ENCODE measurements at places on chromosomes 7 and 10.
A peak's percentile ranks its signal among the peaks of the same experiment; 100 is the strongest.

- DNase-seq, result no peak
Measured at GRCh38 chr7:69684369-69685292, 86.4 kb downstream of the AUTS2 start.

GRCh38 chr7:43137811-43138210 lies 25.4 kb downstream of the HECW1 start:
- DNase-seq, result no peak

DNA sequence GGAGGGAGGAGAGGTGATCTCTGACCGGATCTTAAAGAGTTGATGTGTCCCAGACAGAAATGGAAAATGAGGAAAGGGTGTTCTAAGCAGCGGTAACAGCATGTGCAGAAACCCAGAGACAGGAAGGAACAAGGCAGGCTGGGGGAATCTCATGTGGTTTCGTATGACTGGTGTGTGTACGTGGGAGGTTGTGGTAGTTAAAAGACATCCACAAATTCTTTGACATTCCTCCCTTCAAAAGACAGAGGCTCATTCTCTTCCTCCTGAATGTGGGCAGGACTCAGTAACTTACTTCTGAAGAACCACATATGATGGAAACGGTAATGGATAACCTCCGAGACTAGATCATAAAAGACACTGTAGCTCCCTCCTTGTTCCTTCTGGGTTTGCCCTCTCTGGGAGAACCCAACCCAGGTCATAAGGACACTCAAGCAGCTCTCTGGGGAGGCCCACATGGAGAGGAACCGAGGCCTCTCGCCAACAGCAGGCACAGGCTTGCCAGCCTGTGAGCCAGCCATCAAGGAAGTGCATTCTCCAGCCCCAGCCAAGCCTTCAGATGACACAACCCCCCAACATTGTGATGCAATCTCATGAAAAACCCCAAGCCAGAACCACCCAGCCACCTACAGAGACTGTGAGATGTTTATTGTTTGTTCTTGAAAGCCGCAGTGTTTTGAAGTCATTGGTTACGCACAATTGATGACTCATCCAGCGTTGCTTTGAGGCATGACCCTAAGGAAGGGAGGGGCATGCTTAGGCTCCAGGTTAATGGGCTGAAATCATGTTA lies 116.0 kb downstream of the SLIT1 start:
- DNase-seq, result peak; percentile 57

- DNase-seq, result no peak
Measured at GRCh38 chr7:91263384-91264045, 718 bp upstream of the FZD1 start.

GRCh38 chr7:155226261-155227003 lies 71.2 kb upstream of the INSIG1 start:
- no peak for DNase-seq

DNA sequence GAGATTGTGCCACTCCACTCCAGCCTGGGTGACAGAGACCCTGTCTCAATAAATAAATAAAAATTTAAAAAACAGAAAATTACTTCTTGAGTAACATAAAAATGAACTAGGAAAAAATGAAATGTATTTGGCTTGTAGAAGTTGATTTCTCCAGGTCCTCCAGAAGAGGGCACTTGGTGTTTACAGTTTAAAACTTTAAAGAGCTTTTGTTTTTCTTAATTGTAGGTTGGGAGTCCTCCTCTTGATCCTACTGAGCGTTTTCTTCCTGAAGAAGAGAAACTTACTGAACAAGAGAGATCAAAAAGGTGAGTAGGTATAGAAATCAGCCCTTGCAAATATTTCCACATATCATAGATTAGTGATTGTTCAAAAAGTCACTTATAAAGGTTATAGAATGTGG lies 16.2 kb downstream of the KIFBP start:
- no peak for DNase-seq

- DNase-seq, result peak; percentile 79
Measured at GRCh38 chr7:75642810-75643486, 95.8 kb downstream of the HIP1 start.

- no peak for DNase-seq
Measured at GRCh38 chr7:57400531-57401155, 49.3 kb upstream of the ZNF716 start.

- DNase-seq, result no peak
Measured at GRCh38 chr7:98470485-98471240, 69.8 kb upstream of the BAIAP2L1 start.

DNA sequence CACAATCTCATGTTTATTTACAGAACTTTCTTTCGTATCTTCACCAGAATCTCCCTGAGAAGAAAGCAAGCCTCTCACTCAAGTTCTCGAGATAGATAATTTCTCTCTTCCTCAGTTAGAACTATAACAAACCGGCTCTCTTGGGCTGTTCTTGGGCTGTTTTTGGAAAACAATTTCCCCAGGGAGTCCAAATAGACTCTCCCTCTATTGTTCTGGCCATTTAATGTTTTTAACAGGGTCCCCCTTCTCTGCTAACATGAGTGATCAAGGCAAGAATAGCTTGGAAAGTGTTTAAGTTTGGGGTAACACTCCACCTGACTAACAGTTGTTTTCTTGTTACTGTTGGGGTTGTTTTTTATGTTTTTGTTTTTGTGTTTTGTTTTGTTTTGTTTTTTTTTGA lies 64.8 kb upstream of the UCN3 start:
- DNase-seq, result no peak

DNA sequence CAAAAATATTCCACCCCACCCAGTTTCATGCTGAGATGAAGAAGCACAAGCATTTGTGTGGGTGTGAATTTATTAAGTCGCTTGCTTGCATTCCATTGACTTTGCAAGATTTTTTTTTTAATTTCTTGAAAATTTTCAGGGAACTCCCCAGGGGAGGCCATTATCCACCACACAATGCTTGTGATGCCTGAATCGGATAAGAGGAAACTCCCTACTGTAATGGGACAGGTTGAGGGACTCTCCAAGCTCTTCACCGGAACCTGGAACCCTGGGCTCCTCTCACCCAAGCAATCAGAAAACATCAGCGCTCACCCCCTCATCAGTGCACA lies 153.6 kb upstream of the ZMIZ1 start:
- DNase-seq, result no peak

DNA sequence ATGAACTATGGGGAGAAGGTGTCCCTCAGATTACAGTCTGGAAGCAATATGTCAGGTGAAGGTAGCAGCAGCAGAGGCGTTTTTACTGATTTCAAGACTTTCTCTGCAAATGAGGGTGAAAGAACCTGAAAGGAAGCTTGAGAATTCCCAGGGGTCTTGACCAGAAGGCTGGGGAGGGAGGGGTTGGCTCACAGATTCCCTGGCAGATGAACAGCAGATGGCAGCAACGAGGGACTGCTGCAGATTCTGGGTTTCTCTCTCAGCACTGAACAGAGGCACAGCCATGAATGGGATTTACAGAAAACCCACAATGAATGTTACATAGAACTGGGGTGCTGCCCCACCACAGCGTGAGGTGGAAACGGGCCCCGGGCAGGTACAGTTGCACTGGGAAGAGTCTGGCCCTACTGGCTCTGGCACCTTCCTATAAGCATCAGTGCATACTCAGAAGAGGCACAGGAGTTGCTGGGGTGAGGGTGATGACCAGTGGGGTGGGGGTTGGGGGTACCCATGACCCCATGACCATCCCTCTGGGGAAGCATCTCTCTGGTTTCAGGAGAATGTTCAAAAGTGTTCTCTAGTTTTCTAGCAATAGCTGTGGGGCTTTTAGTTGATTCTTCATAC lies 317.8 kb downstream of the SH2D4B start:
- no peak for DNase-seq

- DNase-seq, result no peak
Measured at GRCh38 chr10:63665670-63666134, 144.5 kb downstream of the REEP3 start.

DNA sequence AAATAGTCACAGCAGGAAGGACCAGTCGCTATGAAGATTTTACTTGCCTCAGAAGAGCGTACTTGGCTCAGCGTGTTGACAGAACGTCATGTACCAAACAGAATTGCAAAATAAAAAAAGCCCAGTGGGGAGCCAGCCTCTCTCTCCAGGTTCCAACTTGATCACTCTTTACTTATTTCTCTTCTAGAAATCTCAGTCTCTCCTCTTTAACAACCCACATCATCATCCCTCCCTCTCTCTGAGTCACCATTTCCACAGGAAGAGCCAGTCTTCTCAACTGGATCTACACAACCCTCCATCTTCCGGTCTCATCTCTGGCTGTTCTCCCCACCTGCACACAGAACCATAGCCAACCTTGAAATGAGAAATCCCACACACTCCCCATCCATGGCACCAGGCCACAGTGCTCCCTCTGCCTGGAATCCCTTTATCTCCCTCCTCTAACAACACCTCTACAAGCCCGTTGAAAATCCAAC lies 718.3 kb downstream of the GRID1 start:
- no peak for DNase-seq

DNA sequence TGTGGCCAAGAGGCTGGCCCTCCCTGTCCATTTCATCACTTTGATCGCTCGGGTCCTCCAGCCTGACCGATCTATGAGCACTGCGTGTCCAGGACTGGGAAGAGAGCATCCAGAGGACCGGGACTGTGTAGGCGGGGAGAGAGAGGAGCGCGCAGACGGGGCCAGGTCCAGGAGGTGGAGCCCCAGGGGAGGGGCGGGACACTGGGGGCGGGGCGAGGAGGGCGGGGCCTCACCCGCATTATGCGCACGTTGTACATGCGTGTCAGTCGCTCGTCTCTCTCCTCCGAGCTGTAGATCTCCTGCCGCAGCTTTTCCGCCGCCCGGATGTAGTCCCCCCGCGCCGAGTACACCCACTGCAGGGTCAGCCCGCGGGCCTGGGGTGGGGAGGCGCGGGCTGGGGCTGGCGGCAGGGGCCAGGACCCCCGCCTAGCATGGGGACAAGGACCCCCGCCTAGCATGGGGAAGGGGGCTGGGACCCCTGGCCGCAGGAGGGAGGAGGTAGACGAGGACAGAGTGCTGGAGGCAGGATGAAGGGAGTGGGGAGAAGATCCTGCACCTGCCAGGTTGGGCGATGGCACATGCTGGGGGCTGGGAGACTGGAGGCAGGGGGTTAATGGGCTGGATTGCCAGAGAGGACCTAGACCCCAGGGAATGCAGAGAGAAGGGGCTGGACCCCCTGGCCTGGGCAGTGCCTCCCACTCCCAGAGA lies 14.3 kb downstream of the MOSPD3 start:
- DNase-seq, result peak; percentile 94

DNA sequence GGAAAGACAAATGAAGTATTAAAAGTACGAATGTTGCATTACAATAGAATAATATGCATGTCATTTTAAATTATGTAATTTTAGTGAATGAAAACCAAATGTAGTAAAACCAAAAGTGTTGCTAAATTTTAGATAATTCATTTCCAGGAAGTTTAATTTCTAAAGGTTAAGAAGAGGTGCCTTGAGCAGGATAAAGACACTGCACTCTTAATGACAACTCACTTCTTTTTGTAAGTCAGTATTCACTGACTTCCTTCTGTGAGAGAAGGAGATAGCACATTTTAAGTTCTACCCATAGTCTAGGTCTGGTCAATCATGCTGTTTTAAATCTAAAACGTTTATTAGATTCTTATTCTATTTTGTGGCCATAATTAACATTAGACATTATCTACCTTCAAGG lies 160.2 kb downstream of the CRPPA start:
- DNase-seq, result no peak

- no peak for DNase-seq
Measured at GRCh38 chr10:105073999-105074398, 432.9 kb downstream of the SORCS3 start.

GRCh38 chr10:30701451-30702173 lies 72.1 kb upstream of the LYZL2 start:
- peak; percentile 85 for DNase-seq

DNA sequence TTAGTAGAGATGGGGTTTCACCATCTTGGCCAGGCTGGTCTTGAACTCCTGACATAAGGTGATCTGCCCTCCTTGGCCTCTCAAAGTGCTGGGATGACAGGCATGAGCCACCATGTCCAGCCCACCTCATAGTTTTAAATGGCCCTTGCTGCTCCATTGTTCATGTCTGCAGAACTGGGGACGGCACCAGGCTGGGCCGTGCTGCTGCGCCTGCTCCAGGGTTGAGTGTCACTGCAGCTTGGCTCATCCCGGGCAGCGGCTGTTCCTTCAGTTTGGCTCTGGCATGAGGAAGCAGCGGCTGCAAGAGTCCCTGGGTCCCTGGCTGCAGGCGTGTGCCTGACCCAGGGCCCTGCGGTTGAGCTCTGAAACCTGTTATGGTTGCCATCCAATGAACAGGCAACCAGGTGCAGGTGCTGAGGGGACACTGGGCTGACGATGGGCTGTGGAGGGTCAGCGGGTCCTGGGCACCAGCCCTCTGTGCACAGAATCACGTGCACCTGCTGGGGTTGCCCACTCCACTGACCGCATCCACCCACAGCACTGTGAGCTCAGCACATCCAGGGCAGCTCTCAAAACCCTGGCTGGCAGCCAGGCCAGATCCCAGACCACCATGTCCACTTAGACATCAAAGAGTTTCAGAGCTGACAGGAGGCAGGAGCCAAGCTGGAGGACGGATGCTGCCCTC lies 70.2 kb upstream of the PPP2R2D start:
- DNase-seq, result no peak

DNA sequence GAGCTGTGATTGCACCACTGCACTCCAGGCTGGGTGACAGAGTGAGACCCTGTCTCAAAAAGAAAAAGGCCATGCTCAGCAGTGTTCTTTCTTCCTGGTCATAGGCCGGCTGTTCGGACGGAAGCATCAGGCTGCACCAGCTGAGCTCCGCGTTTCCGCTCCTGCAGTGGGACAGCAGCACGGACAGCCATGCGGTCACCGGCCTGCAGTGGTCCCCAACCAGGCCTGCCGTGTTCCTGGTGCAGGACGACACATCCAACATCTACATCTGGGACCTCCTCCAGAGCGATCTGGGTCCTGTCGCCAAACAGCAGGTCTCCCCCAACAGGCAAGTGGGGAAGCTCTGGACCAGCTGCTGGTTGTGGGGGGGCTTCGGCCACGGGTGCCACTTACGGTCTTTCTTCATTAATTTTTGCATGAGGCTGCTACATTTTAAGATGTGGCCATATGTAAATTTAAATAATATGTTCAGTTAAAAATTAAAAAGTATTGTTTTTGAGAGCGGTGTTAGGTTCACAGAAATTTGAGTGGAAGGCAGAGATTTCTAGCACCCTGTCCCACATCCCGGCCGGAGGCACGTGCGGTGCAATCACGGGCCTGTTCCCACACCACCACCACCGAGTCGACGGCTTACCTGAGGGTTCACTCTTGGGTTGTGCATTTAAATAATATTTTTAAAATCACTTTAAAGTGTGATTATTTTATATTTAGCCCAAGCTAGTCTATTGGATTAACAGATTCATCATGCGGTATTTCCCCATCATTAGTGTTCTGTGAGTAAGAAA lies 85.7 kb downstream of the DYNC2I1 start:
- DNase-seq, result no peak

DNA sequence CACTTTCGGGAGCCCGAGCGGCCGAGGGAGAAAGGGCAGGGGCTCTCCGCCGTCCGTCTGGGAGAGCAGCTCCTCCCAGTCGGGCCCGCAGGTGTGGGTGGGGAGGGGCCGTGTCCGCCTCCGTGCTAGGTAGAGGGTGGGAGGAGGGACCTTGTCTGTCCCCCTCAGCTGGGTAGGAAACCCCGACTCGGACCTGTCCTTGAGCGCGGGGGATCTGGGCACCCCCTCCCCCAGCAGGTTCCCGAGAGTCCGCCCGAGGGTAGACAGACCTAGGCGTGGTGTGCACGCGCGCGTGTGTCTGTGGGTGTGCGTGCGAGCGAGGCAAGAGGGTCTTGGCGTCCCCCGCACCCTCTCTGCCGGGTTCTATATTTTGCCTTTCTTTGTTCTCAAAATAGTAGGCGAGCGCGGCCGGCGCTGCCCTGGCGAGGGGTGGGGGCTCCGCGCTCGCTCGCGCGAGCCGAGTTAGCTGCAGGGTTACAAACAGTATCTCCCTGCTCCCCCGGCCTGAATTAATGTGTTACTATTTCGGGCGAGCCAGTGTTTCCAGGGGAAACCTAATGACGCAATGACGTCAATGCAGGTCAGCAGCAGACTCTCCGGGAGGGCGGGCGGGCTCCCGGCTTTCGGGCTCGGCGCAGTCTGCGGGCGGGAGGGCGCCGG lies 73.9 kb upstream of the LEP start:
- no peak for DNase-seq

Data from activated CD4-positive, alpha-beta memory T cell treated with anti-CD3 and anti-CD28 coated beads, Interleukin-2, amount 10 ng/mL, durations not matched to agents 7 days and 5 days (primary cell).